ENCODE measurements at places on chromosomes 5 and 9.

GRCh38 chr9:129201289-129201688 lies 23.2 kb upstream of the IER5L start:
- no peak for DNase-seq

DNA sequence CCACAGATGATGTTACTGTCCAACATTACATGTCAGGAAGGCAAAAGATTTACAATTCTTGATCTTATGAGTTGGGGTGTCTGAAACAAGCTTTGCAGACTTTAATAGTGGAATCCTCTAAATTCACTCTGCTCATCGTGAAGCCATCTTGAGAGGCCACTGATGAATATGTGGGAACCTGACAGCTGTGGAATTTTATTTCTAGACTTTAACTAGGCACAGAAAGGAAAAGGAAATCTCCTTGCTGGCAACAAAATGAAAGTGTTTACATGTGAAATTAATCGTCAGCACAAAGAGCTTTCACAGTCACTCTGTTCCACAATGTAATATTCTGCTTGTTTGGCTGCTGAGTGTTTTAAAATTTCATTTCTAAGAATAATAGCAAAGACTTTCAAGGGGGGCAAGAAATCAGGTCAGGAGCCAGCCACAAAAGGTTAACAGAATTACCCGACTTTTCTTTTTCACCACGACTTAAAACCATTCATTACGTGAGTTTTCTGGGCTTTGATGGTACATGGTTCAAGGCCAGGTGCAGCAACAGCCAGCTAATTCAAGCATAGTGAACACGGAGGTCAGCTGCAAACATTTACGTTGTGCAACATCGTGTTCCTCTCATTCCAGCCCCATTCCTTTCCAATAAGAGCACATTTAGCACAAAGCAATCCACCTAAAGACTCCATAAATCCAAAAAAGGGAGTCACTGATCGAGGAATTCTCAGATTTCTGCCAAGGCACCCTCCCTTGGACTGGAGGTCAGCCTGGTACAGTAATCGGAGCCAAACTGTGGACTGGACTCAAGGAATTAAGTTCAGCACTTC lies 14.6 kb downstream of the NREP start:
- no peak for DNase-seq

- DNase-seq, result no peak
These were observed 282.3 kb downstream of the TMEM167A start for GRCh38 chr5:82794876-82795275.

GRCh38 chr5:157511651-157512644 lies 51.9 kb downstream of the NIPAL4 start:
- peak; percentile 71 for DNase-seq

DNA sequence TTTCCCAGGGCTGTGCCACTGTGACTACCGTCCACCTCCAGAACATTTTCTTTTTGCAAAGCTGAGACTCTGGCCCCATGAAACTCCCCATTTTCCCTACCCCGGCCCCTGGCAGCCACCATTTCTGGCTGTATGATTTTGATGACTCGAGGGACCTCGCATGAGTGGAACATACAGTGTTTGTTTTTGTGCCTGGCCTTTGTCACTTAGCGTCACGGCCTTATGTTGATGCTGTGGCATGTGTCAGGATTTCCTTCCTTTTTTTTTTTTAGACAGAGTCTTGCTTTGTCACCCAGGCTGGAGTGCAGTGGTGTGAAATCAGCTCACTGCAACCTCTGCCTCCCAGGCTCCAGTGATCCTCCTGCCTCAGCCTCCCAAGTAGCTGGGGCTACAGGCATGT lies 42.7 kb downstream of the ASS1 start:
- peak; percentile 0 for DNase-seq

GRCh38 chr5:160497878-160498277 lies 76.2 kb downstream of the PTTG1 start:
- no peak for DNase-seq

- DNase-seq, result peak; percentile 2
These were observed 501.5 kb downstream of the DMAC1 start for GRCh38 chr9:7298123-7298522.

DNA sequence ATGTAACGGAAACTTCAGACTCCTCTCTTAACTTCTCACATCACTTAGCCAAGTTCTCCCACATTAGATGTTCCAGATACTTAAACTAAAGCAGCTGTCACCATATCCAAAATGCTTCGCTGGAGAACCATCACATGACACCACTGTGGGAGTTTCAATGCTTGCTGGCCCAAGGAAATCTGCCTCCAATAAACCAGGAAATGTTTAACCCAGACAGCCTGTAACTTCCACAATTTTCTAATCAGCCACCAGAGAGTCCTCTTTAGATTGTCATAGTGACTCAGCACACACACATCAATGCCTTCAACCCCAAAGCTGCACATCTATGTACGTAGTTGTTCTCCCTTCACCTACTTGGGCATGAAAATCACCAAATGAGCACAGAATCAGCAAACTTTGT lies 118.7 kb downstream of the LPAR1 start:
- peak; percentile 81 for DNase-seq

DNA sequence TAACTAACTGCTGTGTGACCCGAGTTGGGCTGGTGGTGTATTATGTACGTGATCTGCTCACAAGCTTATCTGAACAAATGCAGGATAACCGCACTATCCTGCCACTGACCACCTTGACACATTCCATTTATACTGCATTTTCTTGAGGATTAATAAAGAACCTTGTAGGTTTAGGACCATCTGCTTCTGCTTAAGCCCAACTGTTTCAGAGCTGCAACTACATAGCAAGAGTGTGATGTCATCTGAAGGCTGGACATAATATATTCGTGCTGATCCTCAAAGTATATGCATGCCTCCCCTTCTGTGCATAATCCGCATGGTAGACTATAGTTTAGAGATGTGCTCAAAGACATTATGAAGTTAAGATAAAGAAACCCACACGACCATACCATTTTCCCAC lies 435.9 kb downstream of the BNC2 start:
- no peak for DNase-seq

DNA sequence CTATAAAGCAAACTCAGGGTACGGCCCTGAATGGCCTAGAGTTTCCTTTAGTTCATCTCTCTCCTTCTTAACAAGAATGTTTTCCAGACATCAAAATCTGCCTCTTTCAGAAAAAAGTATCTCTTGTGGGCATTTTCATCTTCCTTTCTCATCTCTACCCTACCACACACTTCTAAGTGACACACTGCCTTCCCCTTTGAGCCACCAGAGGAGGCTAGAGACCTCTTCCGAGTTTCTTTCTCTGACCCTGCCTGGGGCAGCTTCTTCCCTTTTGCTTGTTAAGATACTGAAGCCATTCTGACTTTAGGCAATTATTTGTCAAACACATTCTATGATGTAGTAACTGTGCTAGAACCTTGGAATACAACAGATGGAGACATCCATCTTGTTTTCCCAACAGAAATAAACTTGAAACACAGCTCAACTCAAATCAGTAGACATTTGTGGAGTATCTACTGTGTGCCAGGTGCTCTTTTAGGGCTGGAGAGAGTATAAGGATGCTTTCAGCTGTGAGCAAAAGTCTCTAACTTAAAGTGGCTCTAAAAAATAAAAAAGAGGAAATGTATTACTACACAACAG lies 8.6 kb upstream of the SV2C start:
- DNase-seq, result peak; percentile 18

- DNase-seq, result no peak
These were observed 140.6 kb upstream of the SLC12A2 start for GRCh38 chr5:127943061-127943371.

GRCh38 chr5:149363358-149363757 lies 5.5 kb downstream of the PCYOX1L start:
- peak; percentile 43 for DNase-seq

DNA sequence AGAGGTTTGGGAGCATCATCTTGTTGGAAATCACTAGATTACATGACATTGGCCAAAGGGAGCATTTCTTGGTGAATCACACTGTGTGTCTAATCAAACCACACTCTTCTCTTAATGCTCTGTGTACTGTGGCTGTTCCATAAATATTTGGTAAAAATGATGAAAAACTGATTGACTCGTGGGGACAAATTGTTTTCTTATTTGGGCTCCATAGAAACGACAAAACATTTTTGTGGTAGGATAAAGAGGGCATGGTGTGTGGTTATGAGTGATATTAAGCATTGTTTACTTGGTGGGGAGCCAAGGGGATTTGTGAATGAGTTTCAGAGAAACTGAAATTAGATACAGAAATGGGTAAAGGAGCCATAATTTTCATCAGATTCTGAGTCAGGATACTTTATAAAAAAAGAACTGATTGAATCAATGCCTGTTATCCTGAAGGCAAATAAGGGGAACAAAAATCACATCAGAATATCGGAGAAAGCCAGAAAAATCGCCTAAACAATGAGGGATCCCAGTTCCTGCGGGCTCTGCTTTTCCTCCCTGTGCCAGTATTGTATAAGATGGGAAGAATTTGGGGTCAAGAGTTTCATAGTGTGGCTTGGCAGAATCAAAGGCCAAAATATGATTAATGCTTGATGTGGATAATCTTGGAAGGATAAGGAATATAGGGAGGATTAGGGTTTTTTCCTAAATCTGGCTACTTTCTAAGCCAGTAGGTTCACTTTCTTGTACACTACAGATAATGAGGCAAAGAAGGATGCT lies 33.3 kb downstream of the FBXL7 start:
- DNase-seq, result no peak

GRCh38 chr5:133936651-133937015 lies 31.8 kb downstream of the C5orf15 start:
- no peak for DNase-seq

DNA sequence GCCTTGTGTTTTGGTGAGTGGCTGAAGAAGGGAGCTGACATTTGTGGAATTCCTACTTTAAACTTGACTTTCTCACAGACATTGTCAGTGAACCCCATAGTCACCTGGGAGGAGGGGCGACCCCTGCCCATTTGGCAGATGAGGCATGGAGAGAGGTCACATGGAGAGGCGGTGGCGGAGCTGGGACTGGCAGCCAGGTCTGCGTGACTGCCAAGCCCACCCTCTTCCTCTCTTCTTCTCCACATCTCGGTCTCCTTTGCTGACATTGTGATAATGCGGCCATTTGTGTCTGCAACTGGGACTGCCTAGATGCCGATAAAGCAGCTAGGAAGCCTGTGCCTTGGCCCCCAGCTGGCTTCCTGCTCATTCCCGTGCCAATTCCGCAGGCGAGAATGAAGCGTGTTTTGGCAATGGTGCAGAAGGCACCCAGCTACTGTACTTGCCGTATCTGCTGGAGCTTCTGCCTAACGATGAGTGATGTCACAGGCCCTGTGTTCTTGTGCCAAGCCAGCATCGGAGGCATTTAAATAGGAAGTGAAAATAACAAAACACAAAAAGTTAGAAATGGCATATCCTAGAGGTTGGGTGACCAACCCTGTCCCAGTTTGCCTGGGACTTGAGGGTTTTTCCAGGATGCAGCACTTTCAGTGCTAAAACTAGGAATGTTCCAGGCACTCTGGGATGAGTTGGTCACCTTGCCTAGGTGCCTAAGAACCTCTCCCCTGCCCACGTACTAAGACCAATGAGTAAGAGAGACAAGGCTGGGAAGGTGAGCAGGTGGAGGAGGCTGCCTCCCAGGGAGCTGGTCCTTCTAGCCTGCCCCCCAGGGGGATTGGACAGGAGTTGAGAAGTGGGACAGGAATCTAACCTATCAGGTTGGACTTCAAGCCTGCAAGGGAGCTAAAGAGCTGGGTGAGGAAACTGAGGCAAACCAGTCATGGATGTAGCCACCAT lies 23.6 kb downstream of the OLFML2A start:
- peak; percentile 66 for DNase-seq

DNA sequence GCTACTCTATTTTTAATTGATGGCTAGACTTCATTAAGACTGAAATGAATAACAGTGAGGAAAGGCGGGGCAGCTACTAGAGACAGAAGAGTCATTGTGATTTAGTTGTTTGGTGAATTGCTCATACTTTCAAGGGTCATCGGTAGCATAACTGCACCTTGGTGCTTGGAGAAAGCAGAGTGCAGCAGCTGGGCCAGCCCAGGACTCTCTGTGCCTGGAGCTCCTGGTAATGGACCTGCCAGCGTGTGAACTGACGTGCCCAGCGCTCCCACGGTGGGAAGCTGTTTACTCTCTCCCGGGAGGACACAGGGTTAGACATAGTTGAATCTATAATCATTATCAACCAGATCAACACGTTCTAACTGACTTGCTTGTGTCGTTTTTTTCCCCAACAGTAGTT lies 42.9 kb downstream of the LURAP1L start:
- DNase-seq, result no peak

- DNase-seq, result no peak
These were observed 2055.0 kb upstream of the ACO1 start for GRCh38 chr9:30329431-30329830.

- no peak for DNase-seq
These were observed 170.5 kb downstream of the NNT start for GRCh38 chr5:43773478-43773844.

GRCh38 chr9:133856798-133857197 lies 118.6 kb upstream of the SARDH start:
- DNase-seq, result no peak

- no peak for DNase-seq
These were observed 7.0 kb upstream of the MRNIP start for GRCh38 chr5:179865491-179866240.

DNA sequence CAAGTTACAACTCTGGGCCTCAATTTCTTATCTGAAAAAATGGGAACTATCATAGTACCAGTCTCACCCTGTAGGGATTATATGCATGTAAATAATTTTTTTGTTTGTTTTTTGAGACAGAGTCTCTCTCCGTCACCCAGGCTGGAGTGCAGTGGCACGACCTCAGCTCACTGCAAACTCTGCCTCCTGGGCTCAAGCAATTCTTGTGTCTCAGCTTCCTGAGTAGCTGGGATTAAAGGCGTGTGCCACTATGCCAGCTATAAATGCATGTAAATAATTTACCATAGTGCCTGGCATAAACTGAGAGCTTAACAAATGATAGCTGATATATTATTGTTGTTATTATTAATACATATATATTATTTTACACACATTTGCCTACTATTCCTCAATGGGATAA lies 3.0 kb upstream of the ARHGAP26 start:
- no peak for DNase-seq

GRCh38 chr9:17742067-17742466 lies 163.2 kb downstream of the SH3GL2 start:
- no peak for DNase-seq

DNA sequence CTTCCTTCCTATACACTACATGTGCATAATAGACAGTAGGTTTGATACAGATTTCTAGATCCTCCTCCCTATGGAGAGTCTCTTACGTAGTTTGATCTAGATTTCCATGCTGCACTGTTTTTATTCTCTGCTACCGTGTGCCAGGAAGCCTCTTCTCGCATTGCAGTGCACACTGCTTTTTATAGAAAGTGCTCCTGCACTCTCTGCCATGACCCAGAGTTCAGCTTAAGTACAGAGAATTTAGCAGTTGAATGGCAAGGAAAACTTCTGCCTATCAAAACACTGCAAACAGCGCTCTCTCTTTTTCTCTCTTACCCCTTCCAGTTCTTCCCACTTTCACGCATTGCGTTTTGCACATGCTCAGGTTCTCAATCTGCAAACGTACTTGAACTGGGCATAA lies 187.4 kb downstream of the ARHGAP26 start:
- DNase-seq, result no peak

GRCh38 chr9:136088939-136089696 lies 6.0 kb downstream of the NACC2 start:
- no peak for DNase-seq

DNA sequence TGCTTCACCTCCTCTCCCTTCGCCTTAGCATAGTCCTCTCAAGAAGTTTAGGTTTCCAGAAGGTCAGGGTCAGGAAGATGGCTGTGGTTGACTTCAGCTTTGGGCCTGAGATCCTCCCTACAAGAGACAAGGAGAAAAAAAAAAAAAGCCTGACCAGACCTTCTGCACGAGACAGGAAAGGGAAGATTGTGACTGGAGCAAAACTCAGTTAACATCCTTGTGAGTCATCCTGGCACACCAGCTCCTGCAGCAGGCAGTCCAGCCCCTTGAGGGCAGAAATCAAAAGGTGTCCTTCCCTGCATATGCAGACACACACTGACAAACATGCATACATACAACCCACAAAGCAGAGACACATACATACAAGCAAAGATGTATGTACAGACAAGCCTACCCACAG lies 18.0 kb upstream of the ENHO start:
- DNase-seq, result no peak
